ENCODE measurements at places on chromosomes 4 and X.

GRCh38 chr4:121951521-121952110 lies at the start of gene TRPC3:
Gene TRPC3, minus strand, starts transcription at chr4:121952060. Its CDS starts 380 bp downstream, at chr4:121951680.
- DNase-seq: no peak

GRCh38 chr4:186272699-186273391 lies 6.9 kb downstream of the F11 start:
- no peak for DNase-seq

DNA sequence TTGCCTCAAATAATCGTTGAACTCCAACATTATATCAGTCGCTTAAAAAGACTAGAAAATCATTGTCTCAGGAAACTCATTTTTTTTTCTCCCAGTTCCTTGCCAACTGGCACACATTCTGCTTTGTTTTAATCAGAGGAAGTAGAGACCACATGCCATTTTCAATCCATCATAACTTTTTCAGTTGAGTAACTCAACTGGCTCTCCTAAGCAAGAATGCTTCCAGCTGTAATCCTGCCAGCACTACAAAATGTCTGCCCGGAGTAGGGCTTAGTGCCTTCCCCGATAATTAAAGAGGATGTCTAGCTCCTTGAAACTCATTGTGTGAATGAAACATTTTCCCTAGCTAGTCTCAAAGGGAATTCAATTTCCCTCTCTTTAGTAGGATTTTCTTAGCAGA lies 33.0 kb downstream of the FREM3 start:
- no peak for DNase-seq

- DNase-seq: no peak
These were observed 4.9 kb upstream of the NAT8L start for GRCh38 chr4:2054217-2054616.

GRCh38 chr4:144906181-144906925 lies 191.6 kb downstream of the ANAPC10 start:
- no peak for DNase-seq

DNA sequence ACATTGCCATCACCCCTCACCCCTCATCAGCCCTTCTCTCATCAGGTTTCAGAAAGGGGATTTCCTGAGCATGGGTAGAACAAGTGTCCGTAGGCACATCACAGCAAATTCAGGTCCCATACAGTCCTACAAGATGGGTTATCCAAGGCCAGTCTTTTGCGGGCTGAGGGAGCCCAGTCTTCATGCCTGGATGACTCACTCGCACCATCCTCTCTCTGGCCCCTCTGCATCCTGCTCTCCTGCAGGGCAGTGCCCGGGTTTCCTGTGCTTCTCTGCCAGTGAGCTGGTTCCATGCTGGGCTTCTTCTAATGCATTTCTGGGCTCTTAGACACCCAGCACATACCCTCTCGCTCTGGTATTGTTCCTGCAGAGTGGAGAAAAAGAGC lies 7.3 kb upstream of the INTS6L start:
- DNase-seq: no peak

GRCh38 chr4:127622621-127622920 lies 10.2 kb upstream of the INTU start:
- no peak for DNase-seq

DNA sequence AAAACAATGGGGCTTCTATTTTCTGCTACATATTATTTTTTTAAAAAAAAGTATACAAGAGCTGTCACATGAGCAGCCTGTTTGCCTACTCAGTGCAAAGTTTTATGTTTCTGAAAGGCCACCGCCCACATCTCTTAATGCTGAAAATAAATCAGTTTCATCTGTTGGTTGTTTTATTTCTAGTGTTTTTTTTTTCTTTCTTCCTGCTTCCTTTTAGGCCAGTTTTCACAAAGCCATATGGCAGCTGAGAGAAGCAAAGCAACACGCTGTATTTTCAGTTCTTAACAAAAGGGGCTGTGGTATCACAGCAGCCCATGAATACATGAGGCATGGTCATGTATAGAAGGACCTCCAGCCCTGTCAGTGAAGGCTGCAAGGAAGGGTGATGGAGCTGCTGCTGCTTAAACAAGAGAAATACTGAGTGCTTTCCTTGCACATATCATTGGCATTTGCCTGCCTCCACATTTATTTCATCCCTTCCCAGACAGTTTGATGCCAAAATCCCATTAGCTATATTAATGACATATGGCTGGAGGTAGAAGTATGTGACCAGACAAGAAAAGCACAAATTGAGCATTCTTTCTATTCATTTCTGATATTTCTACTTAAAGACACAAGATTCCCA lies 172.5 kb downstream of the PCDH18 start:
- DNase-seq: no peak

DNA sequence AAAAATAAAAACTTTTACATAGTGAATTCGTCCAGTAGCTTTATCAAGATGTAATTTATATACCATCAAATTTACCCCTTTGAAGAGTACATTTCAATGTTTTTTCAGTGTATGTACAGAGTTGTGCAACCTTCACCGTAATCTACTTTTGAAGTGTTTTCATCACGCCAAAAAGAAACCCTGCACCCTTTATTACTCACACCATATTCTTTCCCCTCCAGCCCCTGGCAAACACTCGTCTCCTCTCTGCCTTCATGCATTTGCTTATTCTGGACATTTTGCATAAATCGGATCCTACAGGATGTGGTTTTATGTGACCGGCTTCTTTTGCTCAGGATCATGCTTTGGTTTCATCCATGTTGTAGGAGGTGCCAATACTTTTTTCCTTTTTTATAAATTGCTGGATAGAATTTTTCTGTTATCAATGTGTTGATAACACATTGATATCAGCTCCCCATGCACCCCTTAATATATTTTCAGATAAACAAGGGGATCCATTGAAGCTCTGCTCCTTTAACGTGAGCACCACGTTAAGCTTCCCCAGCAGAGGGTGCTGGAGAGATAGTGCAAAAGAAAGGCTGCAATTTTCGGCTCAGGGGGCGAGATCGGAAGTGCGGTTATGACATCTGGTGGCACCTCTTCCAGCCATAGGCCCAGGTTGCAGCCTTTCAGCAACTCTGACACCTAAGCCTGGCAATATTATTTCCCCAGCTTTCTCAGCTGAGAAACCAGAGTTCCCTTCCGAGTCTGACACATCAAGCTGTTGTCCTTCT lies 100.1 kb upstream of the VCX3B start:
- no peak for DNase-seq

DNA sequence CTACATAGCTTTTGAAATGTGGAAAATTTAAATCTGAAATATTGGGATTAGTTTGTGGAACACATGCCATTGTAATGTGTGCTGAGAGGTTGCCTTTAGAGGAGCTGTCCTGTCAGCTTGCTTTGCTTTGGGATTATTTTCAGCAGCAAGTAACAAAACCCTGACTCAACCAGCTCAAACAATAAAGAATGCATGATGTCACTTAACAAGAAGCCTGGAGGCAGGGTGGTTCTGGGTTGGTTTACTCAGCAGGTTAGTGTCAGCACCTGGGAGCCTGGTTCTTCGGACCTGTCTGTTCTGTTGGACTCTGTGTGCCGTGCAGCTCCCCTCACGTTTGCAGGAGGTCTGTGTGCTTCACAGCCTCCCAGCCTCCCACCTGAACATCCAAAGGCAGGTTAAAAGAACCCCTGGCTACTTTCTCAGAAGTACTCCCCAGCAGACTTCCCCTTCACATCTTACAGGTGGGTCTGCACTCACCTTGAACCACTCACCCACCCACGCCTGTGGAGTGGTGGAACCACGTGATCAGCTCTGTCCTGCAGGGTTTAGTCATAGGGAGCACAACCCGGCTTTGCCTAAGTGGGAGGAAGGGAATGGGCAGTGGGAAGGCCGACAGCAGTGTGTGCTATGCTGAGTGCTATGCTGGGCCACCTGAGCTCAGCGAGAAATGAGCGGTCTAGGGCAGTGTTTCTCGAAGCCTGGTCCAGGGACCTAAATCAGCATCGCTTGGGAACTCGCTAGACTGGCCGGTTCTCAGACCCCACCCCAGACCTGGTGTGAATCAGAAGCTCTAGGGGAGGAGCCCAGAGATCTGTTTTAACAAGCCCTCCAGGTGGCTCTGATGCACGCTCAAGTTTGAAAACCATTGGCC lies 20.4 kb downstream of the TMEM131L start:
- DNase-seq: no peak

- no peak for DNase-seq
These were observed 22.3 kb upstream of the RASGEF1B start for GRCh38 chr4:81494031-81494431.

- no peak for DNase-seq
These were observed 3.0 kb upstream of the ATP1B4 start for GRCh38 chrX:120358737-120359456.

DNA sequence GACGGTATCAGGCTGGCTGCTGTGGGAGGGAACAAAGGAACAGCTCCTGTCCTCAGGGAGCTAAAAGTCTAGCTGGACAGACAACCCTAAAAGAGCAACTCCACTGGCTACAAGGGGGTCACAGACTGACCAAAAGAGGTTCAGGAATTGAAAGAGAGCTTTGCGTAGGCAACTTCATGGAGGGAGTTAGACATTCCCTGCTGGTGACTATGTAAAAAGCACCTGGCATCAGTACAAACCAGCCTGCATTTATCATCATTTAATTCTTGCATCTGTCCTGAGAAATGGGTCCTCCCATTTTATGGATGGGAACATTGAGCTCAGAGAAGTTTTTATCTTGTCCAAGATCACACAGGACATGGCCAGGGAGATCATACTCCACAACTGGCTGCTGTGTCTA lies 1.4 kb upstream of the LGI2 start:
- no peak for DNase-seq

DNA sequence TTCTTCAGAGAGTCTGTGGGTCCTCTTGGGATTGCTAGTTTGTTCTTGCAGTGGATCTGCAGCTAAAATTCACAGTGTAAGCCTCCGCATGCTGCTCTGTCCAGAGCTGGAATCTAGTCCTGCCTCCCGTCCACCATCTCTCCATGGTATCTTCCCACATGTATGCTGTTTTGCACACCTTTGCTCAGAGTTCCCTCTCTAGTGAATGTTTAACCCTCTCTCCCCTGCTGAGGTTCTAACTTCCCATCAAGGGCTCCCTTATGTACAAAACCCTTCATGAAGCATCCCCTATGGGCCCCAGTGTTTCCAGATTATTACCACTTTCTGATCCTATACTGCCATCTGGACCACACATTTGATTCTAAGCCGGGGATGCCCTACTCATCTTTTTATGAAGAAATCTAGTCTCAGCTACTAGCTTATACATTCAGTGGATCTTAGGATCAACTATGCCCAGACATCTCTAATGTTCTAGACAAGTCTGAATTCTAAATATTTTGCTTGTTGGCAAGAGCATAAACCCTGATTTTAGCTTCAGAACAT lies 157.3 kb downstream of the CPEB2 start:
- no peak for DNase-seq

- peak; percentile 11 for DNase-seq
These were observed at the start of gene ZNF630 for GRCh38 chrX:48071064-48071985. Gene ZNF630, minus strand, starts transcription at chrX:48071640. Its CDS starts 4,754 bp downstream, at chrX:48066886.

GRCh38 chr4:151905197-151905596 lies 144.4 kb upstream of the GATB start:
- no peak for DNase-seq

GRCh38 chr4:174244441-174244840 lies 39.0 kb downstream of the FBXO8 start:
- DNase-seq: no peak

GRCh38 chr4:156169011-156169410 lies 215.3 kb upstream of the CTSO start:
- DNase-seq: no peak

DNA sequence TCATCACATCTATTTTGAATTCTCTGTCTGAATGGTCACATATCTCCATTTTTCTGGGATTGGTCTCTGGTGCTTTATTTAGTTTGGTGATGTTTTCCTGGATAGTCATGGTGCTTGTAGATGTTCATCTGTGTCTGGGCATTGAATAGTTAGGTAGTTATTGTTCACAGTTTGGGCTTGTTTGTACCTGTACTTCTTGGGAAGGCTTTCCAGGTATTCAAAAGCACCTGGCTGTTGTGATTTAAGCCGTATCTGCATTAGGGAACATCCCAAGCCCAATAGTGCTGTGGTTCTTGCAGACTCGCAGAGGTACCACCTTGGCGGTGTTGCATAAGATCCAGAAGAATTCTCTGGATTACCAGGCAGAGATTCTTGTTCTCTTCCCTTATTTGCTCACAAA lies 44.6 kb downstream of the COL4A5 start:
- no peak for DNase-seq

DNA sequence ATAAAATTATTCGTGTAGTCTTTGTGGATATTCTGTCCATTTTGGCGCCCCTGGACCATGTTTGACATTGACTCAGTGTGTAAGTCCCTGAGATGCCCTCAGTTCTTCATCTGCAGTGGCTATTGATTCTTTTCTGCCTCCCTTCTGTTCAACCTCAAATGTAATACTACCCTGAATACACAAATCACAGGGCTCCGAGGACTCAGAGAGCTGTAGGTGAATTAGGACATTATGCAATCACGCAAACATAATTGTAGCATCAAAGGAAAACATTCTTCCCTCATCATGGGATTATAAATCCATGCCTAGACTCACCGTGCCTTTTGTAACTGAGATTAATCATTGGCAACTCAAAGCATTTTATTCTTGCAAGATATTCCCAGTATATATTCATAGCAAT lies 161.4 kb upstream of the PACRGL start:
- DNase-seq: no peak

DNA sequence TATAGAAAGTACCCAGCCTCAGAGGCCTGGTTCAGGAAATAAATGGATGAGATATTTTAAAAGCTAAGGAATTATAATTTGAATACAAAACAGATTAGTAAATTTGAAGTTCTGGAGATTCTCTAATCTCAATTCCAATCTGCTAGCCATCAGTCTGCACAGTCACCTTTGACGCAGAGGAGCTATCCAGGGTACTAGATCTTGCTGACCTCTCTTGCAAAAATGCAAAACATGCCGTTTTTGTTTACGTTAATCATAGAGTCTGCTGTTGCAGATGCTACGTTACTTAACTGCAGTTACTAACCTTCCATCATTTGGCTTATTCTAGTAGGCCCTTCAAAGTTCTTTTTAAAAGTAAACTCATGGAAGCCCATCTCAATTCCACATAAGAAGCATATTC lies 10.4 kb downstream of the CCSER1 start:
- DNase-seq: no peak

DNA sequence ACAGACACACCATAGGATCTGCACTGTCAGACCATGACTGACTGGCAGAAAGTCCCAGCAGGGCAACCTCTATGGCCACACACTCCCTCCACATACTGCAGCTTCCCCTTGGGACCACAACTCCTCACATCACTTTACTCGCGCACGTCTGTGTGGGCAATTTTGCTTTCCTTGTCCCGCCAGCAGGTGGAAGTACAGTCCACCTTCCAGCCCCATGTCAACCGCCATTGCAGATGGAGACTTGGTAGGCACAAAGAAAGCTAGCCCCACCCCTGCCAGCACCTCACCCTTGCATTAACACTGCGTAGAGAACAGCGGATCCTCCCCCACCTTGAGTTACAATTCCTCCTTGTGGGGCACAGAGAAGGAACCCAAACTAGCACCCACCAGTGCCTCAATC lies 74.4 kb upstream of the NAP1L2 start:
- DNase-seq: no peak

- no peak for DNase-seq
These were observed 65.3 kb downstream of the NYX start for GRCh38 chrX:41512394-41512793.

GRCh38 chr4:176883108-176883550 lies 90.4 kb upstream of the VEGFC start:
- DNase-seq: no peak
